Activated naive CD8-positive, alpha-beta T cell treated with anti-CD3 and anti-CD28 coated beads, Interleukin-2, amount 10 ng/mL, durations not matched to agents 7 days and 5 days (primary cell): ENCODE measurements at places on chromosomes 5 and 9.

DNA sequence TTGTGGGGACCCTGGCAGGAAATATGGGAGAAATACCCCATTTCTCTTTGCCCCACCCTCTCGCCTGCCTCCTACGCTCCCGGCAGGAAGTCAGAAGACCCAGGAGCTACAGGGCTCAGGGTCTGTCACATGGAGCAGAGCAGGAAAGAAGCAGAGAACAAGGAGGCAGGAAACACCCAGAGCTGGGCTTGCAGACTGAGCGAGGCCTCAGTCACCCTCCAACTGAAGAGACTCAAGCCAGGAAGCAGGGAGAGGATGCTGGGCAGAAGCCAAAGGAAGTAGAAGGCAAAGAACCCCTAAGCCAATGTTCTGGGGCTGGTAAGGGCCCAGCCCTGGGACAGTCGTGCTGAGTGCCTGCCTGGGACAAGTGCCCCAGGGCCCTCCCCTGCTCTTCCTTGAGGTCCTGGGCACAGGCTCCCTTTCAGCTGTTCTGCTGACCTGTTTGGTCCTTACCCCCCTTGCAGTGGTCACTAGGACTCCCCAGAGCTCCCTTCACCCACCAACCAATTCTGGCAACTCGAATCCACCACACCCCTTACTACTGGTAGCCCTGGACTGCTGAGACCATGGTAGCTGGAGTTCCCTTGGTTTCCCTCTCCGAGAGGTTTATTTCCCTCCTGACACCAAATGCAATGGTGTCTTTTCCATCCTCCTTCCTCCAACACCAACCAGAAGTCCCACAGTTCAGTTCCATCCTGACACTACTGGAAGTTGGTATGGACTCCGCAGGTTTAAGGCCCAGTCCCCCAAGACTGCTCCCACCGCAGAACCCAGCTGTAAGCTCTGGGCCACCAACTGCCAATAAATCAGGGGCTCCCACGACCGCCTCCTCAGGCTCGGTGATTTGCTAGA lies 157.5 kb downstream of the COL23A1 start:
- no peak for DNase-seq

DNA sequence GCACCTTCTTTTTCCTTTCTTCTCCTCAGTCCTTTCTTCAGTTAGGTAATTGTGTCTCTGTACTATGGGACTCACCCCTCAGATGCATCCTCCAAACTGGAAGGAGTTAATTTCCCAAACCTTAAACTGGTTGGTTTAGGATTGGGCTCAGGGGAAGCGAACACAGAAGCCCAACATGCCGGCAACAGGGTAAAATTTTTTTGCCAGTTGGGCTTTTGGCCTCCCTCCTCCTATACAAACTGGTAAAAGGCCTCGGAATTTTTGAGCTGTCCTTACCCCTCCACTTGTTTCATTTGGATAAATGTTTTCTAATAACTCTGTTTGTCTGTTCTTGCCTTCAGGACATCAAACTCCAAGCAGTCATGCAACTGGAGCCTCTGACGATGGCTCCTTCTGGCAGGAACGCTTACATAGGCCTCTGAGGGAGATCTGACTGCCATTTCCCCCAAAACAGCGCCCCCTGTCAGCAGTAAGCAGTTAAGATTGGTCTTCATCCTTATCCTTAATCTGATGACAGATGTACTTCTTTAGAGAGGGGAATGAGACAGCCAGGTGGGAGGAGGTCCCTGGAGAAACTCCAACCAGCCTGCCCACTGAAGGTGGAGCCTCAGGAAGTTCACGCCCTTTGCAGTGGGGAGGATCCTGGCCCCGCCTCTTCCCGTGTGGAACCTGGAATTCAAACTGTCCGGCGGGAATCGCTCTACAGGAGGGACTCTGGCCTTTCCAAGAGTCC lies 57.8 kb upstream of the SPINK5 start:
- no peak for DNase-seq

DNA sequence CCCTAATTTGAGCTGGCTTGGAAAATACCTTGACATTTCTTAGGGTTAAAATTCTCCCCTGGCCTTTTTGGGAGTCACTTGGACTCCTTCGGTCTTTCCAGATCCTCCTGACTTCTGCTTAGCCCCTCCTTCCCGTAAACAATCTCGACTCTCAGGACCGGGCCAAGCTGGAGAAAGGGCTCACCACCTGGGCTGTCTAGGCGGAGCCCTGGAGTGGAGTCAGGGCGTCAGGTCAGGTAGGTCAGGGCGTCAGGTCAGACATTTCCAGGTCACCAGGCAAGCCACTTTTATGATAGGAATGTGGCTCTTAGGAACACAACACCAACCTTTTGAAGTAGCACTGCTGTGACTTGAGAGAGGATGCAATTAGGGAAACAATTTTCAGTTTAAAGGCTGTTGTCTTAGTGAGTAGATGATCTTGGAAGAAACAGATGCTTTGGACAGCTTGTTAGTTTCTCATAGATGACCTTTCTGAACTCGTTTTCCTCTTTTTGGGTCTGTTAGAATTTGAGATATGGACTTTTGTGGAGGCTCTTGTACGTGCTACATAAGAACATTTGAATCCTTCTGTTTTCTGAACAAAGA lies 12.8 kb downstream of the OSTF1 start:
- no peak for DNase-seq

GRCh38 chr5:40223884-40224402 lies 455.8 kb upstream of the PTGER4 start:
- DNase-seq: no peak

GRCh38 chr9:75233011-75233410 lies 144.7 kb downstream of the OSTF1 start:
- no peak for DNase-seq

- DNase-seq: no peak
Measured at GRCh38 chr5:172509405-172509781, 55.1 kb upstream of the SH3PXD2B start.

DNA sequence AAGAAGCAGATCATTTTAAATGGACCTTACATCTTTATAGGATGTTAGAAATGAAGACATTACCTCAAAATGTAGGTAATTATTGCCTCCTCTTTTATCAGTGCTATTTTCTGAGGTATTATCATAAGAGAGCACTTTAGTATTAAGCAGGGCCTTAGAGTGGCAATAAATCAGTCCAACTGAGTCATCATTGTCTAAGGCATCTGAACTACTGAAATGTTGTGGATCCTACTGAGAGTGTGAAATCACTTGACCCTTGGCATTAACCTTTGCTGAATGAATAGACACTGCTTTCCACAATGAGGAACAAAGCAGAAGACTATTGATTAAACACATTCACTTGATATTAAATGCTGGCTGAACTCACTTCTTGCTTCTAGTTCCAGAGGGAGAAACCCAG lies 224.6 kb upstream of the ARRDC3 start:
- no peak for DNase-seq

DNA sequence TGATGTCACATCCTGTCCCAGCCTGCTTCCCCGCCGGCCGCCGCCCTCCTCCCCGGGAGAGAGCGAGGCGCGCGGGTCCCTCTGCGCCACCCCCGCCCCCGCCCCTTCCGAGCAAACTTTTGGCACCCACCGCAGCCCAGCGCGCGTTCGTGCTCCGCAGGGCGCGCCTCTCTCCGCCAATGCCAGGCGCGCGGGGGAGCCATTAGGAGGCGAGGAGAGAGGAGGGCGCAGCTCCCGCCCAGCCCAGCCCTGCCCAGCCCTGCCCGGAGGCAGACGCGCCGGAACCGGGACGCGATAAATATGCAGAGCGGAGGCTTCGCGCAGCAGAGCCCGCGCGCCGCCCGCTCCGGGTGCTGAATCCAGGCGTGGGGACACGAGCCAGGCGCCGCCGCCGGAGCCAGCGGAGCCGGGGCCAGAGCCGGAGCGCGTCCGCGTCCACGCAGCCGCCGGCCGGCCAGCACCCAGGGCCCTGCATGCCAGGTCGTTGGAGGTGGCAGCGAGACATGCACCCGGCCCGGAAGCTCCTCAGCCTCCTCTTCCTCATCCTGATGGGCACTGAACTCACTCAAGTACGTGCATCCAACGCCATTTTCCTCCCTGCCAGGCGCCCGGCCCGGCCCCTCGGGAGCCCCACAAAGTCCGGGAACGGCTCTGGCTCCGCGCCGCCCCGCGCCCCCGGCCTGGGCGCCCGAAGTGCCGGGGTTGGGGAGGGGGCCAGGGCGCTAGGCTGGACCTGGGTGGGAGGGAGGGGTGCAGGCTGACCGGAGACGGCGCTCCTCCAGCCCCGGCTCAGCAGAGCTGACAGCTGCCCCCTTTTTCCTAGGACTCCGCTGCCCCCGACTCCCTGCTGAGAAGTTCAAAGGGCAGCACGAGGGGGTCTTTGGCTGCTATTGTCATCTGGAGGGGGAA lies 12.0 kb upstream of the OLFM1 start:
- no peak for DNase-seq

- DNase-seq: no peak
Measured at GRCh38 chr5:178413988-178414387, 176.2 kb downstream of the COL23A1 start.

- DNase-seq: no peak
Measured at GRCh38 chr9:106976772-106977171, 113.8 kb downstream of the ZNF462 start.
